ENCODE measurements at places on chromosomes 2 and 18.

DNA sequence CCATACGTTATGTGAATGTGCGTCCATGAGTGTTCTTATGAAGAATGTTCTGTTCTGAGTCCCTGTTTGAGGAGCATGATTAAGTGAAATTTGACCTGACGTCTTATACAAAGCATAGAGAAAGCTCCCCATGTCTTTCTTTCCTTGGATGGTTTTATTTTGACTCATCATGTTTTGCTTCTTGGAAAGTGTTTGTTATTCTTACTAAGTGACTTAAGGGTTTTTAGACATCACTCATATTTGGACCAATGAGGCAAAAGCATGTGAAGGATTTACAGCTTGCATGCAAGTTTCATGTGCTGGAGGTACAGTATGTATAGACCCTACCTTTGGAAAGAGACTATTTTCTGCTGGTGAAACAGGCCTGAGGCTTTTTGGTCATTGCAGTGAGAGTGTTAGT is 33.5 kb upstream of the ZEB2 start:
- no peak for DNase-seq

DNA sequence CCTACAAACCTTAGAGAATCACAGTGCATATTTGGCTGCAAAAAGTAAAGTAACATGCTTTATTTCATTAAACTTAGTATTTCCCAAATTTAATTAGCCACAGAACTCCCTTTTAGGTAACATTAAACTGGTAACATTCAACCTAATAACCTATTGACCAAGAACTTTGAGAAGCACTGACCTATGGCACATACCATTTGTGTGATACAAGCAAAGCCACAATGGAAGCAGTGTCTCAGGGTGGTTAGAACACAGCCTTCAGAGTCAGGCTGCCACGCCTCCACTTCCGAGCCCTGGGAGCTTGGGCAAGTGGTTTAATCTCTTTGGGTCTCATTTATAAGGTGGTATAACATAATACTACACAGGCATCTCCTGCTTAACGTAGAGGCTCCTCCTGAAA is 301.4 kb downstream of the PDE11A start:
- no peak for DNase-seq

GRCh38 chr2:224479826-224480225 is 77.9 kb upstream of the FAM124B start:
- DNase-seq = no peak

- no peak for DNase-seq
These were observed 26.4 kb downstream of the KCNIP3 start for GRCh38 chr2:95323347-95324155.

- DNase-seq = no peak
These were observed 359.4 kb upstream of the CWC22 start for GRCh38 chr2:180366481-180366880.

DNA sequence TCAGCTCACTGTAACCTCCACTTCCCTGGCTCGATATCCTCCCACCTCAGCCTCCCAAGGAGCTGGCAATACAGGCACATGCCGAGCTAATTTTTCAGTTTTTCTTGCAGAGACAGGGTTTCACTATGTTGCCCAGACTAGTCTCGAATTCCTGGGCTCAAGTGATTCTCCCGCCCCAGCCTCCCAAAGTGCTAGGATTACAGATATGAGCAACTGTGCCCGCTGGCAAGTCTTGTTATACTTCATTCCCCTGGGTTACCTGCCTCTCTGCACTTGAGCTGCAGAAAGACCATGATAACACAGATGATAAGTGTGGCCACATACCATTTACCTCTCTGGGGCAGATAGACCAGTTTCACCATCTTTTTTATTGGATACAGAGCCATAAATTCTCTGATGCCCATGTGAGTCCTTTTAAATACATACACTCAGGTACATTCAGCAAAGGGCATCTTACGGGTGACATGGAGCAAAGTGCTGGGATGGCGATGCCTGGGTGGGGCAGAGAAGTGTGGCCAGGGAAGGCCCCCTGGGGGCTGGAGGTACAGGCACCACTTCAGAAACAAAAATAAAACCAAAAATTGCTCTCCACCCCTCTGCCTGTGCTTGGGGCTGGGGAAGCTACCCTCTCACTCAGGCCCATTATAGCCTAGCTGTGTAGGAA is 20.4 kb downstream of the CCT7 start:
- no peak for DNase-seq

DNA sequence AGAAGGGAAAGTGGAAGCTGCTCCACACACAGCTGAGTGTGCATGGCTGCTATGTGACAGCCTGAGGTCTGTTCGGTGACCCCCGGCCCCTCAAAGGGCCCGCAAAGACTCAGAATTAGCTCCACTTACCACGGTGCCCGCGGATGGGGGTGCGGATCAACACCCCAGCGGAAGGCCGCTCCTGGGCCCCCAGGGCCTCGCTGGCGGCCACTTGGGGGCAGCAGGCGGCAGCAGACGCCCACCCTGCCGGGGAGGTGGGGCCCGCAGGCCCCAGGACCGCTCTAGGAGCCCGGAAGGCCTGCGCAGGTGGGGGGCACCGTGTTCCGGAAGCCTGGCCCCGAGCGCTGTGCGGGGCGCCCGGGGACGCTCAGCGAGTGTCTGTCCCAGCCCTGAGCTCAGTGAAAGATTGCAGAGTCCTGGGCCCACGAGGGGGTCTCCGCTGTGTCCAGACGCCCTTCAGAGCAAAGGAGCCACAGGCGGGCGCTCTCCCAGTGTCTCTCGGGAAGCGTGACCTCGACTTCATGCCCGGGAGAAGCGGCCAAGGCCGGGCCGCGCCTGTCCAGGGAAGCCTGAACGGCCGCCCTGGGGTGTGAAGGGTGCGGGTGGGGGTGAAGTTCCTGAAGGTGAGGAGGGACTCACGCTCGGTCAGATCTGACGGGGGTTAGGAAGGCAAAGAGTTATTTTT is 118.7 kb downstream of the VAPA start:
- DNase-seq = peak; percentile 9

DNA sequence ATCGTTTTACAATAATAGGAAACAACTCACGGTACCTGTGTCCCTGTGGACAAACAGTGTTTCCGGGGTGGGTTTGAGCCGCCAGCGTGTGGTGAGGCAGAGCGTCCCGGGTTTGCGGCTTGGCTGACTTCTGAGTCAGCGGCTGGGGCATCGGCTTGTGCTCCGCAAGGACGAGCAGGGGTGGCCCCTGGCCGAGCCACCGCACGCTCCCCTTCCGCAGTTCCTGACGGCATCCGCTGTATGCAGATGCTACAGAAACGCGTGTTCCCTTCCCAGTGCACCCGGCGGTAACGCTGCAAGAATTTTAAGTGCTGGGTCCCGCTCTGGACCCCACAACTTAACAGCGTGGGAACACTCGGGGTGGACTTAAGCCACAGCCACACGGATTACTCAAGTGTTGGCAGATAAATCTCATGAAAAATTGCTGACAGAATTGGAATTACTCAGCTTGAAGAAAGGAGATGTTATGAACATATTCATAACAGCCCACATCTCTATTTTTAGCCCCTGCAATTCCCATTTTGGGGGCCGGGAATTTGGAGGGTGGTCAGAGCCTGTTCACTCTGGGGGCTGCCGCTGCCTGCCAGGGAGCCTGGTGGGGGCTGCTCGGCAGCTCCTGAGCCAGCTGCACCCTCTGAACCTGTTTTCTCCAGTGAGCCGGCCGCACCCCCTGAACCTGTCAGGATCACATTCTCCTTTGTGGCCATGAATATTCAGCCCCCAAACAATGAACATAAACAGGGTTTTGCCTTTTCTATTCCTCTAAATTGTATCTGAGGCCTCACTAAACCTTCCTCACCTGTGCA is 12.6 kb upstream of the KCNG2 start:
- no peak for DNase-seq

DNA sequence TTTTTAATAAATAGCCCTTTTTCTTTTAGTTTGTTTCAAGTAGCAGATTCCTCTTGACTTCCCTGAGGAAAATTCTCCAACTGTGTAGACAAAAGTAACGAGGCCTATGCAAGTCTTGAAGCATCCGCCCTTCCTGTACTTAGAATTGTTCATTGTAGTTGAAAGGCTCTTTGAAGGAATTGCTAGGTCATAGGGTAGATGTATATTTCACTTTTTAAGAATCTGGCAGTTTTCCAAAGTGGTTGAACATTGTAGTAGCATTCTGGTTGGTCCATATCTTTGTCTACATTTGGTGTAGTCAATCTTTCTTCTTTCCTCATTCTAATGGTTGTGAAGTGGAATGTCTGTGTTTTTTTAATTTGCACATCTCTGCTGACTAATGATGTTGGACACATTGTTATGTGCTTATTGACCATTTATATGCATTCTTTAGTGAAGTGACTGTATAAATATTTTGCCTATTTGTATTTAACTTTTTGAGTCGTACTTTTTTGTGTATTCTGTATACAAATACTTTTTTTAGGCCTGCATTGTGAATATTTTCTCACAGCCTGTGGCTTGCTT is 5.6 kb upstream of the SERPINB11 start:
- DNase-seq = no peak

DNA sequence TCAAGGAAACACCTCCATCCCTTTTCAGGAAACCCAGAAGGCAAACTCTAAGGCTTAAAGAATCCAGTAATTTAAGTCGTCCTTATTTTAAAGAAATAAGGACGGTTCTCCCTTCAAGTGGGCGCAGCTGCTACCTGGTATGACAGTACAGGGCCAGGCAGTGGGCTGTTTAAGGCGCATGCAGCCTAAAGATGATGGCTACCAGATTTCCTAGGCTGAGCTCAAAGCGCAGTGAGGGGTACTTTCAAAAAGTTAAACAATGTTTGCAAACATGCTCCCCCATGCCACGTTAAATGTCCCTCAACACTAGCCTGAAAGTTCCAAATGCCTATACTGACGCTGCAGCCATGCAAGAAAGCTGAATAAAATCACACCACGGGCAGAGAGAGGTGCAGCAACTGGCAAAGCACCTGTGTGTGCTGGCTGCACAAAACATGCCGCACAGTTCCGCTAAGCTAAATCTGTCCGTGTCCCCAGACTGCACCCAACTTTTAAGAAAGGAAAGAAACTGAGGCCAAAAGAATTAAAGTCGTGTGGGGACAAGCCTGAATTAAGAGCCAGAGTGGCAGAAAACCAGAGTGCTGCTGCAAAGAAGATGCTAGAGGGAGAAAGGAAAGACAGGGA is 583 bp downstream of the HIBCH start:
- DNase-seq = no peak

GRCh38 chr18:30432349-30432748 is 610.2 kb downstream of the DSC3 start:
- DNase-seq = no peak

- DNase-seq = no peak
These were observed 10.5 kb downstream of the COLEC12 start for GRCh38 chr18:490024-490366.

- DNase-seq = no peak
These were observed 301.1 kb downstream of the PAX3 start for GRCh38 chr2:221997683-221998082.

- DNase-seq = no peak
These were observed 11.0 kb upstream of the HK2 start for GRCh38 chr2:74822771-74823566.

GRCh38 chr2:231710799-231711676 is 2.7 kb downstream of the PTMA start:
- no peak for DNase-seq

DNA sequence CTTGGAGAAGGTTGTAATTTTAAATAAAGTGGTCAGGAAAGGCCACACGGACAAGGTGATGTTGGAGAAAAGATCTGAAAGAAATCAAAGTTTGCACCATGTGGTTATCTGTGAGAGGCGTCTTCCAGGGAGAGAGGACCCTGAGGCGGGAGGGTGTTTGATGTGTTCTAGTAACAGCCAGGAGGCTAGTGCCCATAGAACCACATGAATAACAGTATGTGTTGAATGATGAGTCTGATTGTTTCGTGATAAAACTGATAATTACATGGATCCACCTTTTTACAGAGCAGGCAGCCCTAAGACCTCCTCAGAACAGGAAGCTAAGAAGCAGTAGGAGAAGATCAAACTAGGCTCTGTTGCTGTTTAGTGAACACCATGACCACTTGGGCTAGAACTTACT is 91.4 kb downstream of the SCG2 start:
- DNase-seq = no peak

DNA sequence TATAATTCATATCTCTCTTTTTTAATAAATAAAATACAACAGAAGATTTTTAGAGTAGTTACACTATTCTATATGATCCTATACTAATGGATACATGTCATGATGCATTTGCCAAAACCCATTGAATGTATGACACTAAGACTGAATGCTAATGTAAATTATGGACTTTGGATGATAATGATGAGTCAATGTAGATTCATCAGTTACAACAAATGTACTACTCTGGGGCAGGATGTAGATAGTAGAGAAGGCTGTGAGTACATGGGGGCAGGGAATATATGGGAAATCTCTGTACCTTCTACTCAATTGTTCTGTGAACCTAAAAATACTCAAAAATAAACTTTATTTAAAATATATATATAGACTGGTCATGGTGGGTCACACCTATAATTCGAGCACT is 45.6 kb upstream of the NEDD4L start:
- DNase-seq = no peak

- DNase-seq = no peak
These were observed 524.2 kb upstream of the SALL3 start for GRCh38 chr18:78455386-78455785.

DNA sequence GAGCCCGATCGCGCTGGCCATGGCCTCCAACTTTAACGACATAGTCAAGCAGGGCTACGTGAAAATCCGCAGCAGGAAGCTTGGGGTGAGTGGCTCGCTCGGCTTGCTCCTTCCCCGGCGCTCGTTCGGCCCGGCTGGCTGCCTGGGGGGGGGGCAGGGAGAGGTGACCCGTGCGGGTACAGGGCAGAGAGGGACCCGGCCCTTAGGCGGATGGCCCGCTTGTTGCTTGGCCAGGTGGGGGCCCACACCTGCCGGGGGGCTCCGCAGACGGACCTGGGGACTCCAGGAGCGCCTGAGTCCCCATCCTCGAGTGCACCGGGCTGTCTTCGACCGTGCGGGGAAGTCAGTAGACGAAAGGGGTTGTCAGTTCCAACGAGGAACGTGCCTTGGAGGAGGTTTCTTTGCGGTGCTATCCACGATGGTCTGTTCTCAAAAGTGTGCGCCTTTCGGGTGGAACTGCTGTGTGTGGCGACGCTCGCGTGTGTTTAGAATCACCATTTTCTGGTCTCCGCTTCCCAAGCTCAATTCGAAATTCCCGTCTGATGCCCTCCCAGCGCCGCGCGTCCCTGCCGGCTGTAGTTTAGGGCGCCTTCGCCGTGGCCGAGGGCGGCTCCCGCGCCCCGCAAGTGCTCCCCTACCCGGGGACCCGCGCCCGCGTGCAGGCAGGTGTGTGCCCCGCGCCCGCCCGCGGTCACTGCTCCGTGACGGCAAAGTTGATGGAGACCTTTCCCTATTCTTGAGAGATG is 711 bp downstream of the DOK6 start:
- DNase-seq = no peak

DNA sequence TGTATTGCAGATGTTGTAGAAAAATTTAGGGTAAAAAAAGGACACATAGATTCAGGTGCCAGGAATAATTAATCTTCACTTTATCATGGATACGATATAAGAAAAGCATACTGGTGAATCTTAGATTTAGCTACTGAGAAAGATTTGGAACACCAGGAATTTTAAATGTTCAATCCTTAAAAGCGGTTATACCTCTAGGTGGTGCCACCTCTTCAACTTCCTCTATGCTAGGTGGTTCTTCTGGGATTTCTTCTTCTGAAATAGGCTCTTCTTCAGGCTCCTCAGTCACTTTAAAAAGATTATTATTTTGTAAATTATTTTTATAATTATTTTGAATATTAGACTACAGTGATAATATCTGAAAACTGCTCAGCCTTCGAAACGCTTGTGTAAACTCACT is 133.1 kb downstream of the TTN start:
- DNase-seq = no peak

- no peak for DNase-seq
These were observed 43.1 kb downstream of the COL4A3 start for GRCh38 chr2:227207573-227207972.

- DNase-seq = no peak
These were observed 39.2 kb downstream of the SCN1A start for GRCh38 chr2:166088634-166089033.
